SK-MEL-5 (cell line): ENCODE measurements at places on chromosomes 4 and X.

DNA sequence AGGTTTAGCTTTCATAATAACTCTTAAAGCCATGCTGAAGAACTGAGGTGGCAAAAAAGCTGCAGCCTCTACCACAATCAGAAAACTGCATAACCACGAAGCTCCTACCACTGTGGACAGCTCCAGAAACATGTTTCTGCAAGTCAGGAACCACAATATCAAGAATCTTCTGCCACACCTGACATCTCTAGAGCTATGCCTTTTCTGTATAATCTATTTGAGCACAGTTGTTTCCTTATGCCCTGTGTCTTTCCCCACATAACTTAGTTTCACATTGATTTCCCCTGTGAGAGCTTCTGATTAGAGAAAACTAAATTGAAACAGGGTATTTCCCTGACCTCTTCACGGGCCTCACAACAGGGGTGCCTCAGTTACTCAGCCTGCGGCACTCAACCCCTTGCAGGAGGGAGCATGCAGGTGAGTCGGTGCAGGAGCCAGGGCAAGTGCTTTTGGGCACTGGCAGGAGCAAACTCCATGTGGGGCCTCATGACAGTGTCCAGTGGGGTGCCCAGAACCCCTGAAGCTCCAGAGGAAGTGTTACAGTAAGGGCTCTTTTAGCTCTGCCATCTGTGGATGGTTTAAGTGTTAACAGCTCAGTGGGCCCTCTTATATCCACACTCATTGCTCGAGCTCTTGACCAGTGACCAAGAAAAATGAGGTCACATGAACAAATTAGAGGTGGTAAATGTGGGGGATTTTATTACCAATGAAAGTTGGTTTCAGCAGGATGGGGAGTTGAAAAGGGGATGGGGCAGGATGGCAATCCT, 132.8 kb upstream of the BMP3 start:
- DNase-seq: no peak

DNA sequence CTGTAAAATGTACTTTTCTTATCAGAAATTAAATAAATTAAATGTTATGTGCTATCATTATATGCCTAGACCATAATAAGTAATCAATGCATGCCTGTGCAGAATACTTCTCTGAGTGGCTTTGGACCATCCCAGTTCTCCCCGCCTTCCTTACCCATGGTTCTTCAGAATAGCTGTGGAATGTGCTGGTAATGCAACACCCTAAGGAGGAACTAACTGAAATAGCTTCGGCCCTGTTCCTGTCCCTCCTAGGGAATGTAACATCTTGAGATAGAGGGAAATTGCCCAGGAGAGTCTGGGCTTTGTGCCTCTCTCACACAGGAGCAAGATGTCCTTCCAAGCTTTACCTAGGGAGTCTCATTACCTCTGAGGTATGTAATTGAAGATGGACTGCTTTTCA, 693.6 kb upstream of the HS3ST1 start:
- no peak for DNase-seq

DNA sequence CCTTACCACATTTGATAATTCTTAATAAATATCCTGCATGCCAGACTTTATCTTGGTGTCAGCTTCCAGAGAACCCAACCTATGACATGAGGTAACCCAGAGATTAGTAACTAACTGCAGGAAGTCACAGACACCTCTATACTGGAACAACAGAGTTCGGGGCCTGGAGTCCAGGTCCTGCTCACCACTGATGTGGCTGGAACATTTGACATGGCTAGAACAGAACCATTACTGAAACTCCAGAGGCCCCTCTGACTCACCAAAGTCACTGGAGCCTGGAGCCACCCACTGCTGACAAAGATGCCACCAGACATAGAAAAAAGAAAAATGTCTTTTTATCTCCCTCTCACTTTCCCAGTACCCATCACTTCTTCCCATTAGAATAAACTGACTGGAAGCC, 403.7 kb downstream of the MID1IP1 start:
- DNase-seq: no peak

DNA sequence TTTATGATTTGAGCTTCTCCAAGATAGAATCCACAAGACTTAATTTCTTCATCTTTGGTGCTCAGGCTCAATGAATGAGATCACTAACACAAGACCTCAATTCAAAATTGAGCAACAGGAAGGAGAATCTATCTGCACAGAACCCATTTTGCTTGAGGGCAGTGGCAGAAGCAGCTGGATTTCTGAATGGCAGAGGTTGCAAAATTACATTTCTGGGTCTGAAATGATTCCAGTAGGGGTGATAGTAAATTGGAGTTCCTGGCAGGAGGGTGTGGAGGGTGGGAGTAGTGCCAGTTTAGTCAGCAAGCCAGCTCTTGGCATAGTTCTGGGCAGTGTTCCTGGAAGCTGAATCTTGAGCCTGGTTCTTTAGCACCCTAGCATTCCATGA, 281.1 kb downstream of the SLC7A11 start:
- DNase-seq: peak; percentile 87

DNA sequence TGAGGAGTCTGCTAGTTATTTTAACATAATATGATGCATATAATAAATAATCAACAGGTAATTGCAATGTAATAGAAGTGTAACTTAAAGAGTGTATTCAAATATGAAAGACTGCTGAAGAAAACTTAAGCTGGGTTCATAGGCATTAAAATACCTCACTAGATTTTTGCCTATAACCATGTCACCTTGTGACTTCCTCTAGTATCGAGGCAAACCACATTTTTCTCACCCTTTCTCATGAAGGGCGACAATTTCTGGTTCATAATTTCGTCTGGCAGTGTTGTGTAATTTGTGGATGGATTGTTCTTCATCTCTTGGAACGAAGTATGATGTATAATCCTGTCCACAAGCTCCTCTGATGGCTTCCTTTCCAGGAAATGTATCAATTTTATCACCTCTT, 16.0 kb downstream of the SULT1E1 start:
- no peak for DNase-seq

DNA sequence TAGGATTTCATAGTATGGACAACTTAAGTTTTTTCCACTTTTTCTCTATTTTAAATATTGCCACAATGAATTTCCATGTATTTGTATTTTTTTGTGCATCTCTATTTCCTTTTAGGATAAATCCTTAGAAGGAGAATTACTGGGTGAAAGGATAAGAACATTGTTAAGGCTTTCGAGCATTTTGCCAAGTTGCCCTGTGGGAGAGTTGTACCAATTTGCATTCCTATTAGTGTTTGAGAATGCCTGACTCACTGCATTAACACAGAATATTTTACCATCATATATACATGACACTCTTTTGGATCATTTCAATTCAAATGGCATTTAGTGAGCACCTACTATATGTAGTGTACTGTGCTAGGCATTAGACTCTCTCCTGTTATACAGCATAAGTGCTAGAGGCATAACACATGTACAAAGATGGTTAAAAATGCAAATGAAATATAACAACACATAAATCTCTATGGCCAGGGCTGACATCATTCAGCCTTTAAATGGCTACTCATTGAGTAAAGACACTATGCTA, 57.0 kb downstream of the PLAC1 start:
- no peak for DNase-seq

DNA sequence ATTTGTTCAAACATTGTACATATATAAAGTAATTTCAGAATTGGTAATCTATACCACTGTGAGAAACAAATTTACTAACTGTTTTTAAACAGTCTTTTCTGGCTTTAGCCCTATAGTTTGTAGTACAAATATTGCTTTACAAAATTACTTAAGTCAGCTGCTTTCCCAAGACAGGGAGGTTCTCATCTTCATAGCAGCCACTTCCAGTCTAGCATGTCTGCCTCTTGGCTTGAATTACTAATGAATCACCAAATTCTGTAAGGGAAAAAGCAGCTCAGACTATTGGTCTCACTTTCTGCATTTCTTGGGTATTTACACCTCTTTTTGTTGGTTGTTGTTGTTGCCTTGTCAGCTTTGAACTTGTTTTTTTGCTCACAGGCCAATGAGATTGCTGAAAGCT, 187.2 kb downstream of the NPFFR2 start:
- DNase-seq: no peak

DNA sequence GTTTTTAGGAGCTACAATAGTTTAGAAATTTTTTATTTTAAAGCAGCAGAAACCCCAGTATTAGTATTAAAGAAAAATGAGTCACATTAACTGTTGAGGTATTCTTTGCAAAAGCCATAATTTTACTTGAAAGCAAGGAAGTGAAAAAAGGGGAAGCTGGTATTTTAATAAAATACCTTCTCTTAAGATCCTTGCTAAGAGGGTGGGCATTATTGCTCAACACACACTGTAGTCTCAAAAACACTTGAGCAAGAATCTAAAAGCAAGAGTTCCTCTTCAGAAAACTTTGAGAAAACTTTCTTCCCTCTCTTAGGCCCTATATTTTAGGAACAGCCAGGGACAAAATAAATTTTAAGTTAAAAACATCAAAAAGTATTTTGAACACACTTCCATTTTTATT, 259.4 kb upstream of the DIAPH2 start:
- DNase-seq: no peak

DNA sequence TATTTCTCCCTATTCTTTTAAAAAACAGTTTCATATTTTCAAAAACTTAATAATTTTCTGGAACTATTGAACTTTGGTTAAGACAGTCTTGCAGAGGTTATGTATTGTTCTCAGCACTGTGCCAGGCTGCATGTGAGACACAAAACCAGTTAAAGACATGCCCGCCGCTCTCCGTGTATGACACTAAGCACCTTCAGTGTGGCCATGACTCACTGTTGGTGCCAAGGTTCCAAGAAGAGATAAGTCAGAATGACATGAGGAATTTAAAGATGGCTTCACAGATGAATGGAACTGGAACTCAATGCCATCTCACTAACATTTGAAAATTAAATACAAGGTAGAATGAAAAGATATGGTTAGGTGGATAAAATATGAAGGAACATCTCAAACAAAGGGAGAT, 525.5 kb upstream of the ZFP42 start:
- DNase-seq: no peak

DNA sequence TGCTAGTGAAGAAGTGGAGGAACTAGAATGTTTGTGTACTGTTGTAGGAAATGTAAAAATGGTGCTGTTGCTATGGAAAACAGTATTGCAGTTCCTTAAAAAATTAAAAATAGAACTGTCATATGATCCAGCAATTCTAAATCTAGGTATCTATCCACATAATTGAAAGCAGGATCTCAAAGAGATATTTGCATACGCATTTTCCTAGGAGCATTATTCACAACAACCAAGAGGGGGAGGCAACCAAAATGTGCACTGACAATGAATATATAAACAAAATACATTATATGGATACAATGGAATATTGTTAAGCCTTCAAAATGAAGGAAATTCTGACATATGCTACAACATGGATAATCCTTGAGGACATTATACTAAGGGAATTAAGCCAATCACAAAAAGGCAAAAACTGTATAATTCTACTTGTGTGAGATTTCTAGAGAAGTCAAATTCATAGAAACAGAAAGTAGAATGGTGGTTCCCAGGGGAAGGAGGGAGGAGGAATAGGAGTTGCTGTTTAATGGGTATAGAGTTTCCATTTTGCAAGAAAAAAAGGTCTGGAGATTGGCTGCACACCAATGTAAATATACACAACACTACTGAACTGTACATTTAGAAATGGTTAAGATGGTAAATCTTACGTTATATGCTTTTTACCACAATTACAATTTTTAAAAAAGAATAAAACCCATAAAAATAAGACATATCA, 35.6 kb upstream of the KCNE5 start:
- peak; percentile 6 for DNase-seq

DNA sequence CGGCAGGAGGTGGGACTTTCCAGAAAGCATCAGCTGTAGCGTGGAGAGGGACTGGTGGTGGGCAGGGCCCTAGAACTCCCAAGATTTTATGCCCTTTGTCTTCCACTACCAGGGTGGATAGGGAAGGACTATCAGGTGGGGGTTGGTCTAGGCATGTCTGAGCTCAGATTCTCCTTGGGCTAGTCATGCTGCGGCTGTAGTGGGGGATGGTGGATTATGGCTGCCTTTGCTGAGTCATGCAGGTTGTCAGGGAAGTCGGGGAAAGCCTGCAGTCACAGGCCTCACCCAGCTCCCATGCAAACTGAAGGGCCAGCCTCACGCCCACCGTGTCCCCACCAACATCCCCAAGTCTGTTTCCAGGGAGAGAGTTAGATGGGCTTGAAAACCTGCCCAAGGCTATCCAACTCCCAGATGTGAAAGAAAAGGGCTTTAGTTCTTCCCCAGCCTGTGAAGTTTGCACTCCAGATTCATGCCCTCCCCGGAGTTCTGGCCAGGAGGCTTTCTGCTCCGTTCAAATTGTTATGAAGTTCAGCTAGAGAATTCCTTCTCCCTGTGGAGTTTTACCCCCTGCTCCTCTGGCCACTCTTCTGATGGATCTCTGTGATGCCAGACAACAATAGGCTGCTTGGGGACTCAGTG, 13.4 kb upstream of the MEPE start:
- DNase-seq: no peak

DNA sequence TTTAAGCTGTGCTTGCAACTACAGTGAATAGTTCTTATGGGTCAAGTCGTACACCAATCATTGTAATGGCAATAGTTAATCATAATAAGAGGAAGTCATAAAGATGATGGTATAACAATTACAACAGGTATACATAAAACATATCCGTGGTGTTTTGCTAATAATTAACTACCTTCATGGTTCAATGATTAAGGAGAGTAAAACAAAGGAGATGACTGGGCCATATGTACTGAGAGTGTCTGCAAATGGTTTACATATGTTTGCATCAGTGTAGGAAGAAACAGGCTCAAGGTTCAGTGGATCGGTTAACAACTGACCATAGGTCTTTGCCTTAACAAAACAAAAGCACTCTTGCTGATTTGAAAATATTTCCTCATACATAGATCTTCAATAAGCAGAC, 253.0 kb downstream of the COX7B2 start:
- no peak for DNase-seq

- no peak for DNase-seq
Measured at GRCh38 chr4:36165631-36166005, 78.7 kb downstream of the ARAP2 start.

DNA sequence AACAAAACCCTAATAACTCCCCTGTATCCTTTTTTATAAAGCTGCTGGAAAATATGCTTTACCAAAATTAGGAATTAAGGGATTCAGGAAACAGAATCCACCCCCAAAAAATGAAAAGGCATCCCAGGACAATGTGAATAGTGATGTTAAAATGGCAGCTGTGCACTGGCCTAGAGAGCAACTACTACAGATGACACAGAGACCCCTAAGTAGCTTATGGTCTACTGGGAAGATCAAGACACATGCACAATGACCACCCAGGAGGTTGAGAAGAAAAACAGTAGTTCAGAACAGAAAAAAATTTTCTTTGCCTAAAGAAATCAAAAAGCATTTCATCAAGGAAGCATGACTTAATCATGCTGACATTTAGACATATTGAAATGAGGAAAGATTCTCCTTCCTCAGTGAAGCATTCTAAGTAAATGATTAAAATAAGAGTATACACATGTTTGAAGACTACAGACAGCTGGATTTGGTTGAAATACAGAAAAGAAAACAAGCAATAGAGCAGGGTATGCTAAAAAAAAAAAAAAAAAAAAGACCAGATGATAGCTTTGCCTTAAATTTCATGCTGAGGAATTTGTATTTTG, 117.3 kb downstream of the WDFY3 start:
- DNase-seq: no peak

- no peak for DNase-seq
Measured at GRCh38 chrX:10414156-10414824, 206.1 kb downstream of the MID1 start.
